Stimulated activated CD8-positive, alpha-beta memory T cell treated with anti-CD3 and anti-CD28 coated beads, Interleukin-15, amount 100 ng/mL, for 4 hours (primary cell): ENCODE measurements at places on chromosomes 2 and 18.

DNA sequence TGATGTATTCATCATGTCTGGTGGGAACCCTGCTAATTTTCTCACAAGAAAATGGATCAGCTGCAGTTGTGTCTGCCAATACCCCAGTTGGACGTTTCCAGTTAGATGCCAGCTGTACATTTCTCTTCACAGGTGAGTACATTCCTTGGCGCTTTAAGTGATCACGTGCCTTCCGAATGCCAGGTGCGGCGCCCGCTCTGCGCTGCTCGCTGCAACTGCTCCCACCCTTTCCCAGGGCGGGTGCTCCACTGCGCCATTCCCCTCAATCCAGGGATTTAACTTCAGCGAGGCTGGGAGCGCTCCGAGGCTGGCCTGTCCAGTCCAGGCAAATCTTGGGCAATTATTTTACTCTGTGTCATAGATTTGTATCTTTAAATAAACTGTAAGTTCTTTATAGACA is 225.0 kb upstream of the RAB6C start:
- DNase-seq, result no peak

- no peak for DNase-seq
Measured at GRCh38 chr2:162085090-162085891, 11.3 kb upstream of the DPP4 start.

- DNase-seq, result no peak
Measured at GRCh38 chr2:48587560-48587959, 30.1 kb upstream of the GTF2A1L start.

- DNase-seq, result no peak
Measured at GRCh38 chr2:59713577-59713976, 839.9 kb downstream of the BCL11A start.

- no peak for DNase-seq
Measured at GRCh38 chr2:120269816-120270215, 17.2 kb downstream of the RALB start.

DNA sequence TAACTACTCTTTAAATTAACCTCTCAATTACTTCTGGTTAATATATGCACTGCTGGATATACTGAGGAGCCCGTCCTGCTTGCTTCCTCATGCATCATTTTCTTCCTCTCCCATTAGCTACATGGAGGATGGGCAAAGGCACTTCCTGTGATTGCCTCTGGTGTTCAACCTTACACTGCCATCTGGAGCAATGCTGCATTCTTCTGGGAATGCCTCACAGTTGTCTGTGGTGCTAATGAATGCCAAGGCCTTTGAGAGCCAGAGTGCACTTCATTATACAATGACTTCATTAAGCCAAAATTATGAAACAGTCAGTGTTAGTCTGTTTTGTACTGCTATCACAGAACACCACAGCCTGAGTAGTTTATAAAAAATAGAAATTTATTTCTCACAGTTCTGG is 134.8 kb upstream of the DOCK10 start:
- no peak for DNase-seq

DNA sequence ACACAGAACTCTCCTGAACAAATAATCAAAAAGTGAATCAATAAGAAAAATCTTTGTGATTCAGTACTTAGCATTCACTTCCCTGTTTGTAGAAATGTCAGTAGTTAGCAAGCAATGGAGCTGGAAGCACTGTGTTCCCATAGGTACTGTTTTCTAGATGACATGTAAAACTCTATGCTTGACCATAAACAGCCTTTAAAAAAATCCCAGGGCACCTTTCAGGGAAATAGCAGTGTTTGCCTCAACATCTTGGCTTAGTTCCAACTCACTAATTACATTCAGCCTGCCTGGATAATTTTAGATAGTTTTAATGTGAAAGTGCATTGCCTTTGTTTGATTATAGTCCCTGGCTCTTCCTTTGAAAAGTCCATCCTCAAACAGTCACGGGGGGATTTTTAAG is 721.8 kb downstream of the ERBB4 start:
- DNase-seq, result no peak

DNA sequence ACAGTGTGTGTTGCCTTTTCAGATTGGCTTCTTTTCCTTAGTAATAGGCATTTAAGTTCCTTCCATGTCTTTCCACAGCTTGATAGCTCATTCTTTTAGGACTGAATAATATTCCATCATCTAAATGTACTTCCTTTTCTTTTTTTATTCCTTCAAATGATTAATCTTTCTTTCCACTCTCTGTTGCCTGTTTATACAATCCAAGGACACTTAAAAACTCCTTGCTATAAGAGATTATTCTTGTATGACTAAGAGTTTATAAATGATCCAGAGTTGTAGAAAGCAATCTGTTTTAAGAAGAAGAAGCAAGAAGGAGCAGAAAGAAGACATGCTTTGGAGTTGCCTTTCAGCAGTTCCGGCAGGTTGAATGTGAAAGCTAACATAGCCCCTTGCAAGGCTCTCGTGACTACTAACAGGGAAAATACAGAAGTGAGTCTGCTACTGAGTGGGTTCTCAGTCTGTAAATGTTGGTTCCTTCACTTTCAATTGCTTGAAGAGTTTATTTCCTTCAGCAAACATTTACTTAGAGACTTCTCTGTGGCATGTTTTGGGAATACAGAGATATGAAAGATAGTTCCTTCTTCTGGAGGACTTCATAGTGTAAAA is 123.0 kb downstream of the PMAIP1 start:
- DNase-seq, result no peak

- DNase-seq, result no peak
Measured at GRCh38 chr18:58228176-58228575, 184.2 kb downstream of the NEDD4L start.

GRCh38 chr2:30927465-30928075 is 120.3 kb upstream of the CAPN13 start:
- DNase-seq, result no peak

- DNase-seq, result no peak
Measured at GRCh38 chr2:114025030-114025429, 135.1 kb downstream of the ACTR3 start.

DNA sequence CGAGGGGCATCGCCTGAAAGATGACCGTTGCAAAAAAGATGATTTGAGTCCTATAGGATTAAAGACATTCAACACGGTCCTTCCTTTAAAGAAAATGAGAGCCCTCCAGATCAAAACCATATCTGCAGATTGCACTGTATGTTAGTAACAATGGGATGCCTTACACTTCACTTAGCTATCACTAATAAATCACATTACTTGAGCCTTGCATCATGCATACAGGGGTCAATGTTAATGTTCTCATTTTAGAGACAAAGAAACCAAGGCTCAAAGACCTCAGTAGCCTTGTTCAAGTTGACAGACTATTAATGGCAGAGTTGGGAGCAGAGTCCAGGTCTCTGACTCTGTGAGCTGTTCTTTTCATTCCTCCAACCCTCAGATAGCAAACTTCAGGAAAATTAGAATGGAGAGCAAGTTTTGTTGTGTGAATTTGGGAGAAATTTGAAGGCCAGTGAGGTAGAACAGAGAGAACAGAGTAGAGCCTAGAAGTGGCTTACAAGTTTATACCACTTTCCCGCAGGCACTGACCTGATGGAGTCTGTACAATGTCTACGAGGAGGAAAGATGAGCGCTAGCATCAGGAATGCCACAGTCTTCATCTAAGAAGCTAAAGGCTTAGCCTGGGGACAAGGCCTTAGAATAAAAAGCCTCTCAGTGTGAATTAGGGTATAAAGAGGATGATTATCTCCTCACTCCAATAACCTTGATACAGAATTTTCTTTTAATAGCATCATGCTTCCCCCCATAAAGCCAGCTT is 48.3 kb downstream of the TRIB2 start:
- no peak for DNase-seq

GRCh38 chr2:131049150-131049718 is 44.0 kb downstream of the FAM168B start:
- DNase-seq, result no peak

GRCh38 chr18:45554389-45554737 is 60.9 kb upstream of the SLC14A2 start:
- DNase-seq, result no peak

- no peak for DNase-seq
Measured at GRCh38 chr18:56199580-56200330, 438.6 kb downstream of the TXNL1 start.

DNA sequence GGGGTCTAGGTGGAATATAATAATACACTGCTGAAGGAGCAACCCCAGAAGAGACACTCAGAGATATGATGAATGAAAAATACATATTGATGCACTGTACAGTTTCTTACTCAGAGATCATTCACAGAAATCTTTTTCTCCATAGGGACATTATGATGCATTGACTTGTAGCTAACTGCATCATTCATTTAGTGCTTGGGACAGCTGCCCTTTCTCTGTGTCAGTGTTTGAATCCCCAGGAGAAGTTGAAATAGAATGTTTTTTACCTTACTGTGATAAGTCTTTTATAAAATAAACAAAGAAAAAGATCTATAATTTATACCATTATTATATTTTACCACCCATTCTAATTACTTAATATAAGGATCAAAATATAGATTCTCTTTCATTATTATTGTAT is 91.7 kb upstream of the DSEL start:
- no peak for DNase-seq

DNA sequence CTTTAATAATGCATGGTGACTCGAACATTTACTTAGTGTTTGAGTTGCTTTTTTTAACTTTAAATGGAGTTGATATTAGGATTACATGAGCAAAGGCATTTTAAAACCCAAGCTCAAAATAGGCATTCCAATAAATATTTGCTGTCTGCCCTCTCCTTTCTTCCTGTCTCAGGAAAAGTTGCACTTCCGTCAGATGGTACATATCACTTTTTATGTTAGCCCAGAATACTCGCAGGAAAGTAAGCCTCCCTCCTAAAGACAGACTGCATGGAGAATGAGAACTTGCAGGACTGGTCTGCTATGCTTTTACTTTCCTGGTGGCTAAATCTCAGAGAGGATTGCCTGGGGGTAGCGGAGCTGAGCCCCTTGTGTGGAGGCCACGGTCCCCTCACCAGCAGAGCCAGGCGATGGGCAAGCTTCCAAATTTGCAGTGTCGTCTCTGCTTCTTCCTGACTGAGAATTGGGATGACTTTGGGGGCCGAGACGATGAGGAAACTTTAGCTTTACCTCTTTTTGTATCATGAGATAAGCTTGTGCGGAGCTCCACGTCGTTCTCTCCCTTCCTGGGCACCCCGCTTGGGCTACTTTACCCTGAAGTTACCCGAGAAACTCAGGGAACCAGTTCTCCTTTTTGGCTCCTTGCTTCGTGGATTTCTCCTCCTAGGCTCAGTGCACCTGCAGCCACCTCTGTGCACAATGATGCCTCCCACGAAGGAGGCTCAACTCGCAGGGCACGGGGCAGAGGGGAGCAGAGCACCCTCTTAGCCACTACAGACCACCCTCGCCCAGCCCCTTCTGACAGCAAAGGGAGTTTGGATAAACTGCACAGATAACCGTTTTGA is 223.3 kb downstream of the SH3RF3 start:
- DNase-seq, result no peak

- no peak for DNase-seq
Measured at GRCh38 chr2:162521871-162522650, 178.1 kb downstream of the GCA start.

DNA sequence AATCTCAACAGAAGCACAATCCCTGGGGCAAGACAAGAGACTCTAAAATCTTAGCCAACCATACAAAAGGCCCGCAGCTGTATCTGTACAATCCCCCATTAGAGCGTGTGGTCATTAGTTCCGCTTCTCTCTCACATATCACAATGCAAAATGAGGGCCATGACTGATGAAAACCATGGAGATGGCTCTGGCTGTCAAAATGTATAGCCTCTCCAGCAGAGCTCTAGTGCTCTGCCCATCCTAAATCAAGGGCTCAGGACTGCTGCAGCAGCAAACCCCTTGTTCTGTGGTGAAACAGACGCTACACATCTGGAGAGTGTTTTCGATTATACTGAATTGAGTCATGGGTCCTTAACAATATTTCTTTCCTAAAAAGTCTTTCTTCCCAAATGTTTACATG is 221.0 kb downstream of the PID1 start:
- no peak for DNase-seq
